ENCODE measurements at places on chromosomes 5 and 9.

GRCh38 chr5:74975582-74975981, 76.8 kb downstream of the GCNT4 start:
- DNase-seq, result no peak

DNA sequence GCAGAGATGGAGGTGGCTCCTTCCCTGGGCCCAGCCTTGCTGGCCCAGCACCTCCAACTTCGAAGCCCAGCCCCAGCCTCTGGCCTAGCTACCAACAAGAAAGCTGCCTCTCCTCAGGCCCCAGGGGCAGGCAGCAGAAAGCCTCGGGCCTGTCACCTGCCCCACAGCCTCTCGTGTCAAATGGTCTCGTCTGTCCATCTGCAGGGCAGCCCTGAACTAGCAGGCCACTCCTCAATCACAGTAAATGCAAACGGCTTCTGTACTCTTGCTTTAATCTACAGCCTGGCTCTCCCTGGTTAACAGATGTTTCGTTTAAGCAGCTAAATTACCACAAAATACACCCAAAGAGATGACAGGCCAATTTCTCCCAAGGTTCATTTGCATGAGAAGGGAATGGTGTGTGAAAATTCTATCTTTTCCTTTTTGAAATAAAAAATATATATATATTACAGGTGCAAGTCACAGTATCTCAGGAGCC, 21.5 kb downstream of the VAV2 start:
- DNase-seq, result no peak

GRCh38 chr5:31916327-31916726, 257.8 kb downstream of the GOLPH3 start:
- DNase-seq, result no peak

DNA sequence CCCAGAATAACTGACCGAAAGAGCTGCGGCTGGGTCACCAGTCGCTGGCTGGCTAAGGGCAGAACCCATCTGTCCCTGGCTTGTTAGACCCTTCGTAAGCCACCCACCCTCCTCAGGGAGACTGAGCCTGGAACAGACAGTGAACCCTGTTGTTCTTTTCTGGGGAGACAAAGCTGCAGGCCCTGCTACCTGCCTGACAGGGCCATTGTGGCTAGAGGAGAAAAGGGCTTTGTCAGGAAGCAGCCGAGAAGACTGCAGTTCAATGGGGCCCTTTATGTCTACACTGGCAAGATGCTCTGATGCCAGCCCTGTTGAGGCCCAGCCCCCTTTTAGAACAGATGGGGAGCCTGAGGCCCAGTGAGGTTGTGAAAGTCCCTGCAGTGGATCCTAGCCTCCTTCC, 3.7 kb upstream of the NIPAL4 start:
- no peak for DNase-seq

- DNase-seq, result no peak
Measured at GRCh38 chr9:15531380-15531779, 20.6 kb upstream of the PSIP1 start.

- DNase-seq, result no peak
Measured at GRCh38 chr5:150114773-150115408, 28.5 kb upstream of the CSF1R start.

DNA sequence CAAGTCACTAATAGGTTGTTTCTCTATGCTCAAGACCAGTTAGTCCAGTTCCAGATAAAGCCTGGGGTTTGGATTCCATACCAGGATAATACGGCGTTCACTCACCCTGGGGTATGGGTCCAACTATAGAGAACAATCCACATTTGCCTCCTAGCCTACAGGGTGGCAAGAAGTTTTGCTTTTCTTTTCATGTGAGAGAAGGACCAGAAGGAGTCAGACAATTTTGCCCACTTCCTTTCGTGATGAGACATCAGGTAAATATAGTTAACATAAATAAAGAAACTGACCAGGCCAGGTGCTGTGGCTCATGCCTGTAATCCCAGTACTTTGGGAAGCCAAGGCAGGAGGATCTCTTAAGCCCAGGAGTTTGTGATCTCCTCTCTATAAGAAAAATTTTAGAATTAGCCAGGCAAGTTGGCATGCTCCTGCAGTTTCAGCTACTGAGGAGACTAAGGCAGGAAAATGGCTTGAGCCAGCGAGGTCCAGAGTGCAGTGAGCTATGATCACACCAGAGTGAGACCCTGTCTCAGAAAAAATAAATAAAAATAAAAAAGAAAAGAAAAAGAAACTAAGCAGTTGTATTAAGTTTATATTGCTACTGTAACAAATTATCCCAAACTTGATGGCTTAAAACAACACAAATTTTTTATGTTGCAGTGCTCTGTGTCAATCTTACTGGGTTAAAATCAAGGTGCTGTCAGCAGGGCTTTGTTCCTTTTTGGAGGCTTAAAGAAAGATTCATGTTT, 7.5 kb upstream of the REEP5 start:
- no peak for DNase-seq

DNA sequence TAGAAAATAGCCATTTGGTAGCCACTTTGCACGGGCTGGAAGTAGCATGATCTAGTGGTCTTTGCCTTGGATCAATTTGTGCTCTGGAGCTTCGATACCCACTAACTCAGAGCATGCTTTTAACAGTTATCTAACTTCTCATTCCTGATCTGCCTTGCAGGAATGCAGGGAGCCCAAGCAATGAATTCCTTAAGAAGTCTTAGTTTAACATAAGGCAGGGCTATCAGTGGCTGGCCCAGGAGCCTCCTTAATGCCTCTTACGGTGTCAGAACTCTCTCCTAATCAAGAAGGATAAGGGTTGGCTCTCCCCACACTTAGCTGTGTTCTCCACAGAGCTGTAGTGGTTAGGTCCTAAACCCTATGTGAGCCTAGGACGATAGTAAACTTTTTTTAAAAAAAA, 95.8 kb upstream of the TBCA start:
- DNase-seq, result no peak

DNA sequence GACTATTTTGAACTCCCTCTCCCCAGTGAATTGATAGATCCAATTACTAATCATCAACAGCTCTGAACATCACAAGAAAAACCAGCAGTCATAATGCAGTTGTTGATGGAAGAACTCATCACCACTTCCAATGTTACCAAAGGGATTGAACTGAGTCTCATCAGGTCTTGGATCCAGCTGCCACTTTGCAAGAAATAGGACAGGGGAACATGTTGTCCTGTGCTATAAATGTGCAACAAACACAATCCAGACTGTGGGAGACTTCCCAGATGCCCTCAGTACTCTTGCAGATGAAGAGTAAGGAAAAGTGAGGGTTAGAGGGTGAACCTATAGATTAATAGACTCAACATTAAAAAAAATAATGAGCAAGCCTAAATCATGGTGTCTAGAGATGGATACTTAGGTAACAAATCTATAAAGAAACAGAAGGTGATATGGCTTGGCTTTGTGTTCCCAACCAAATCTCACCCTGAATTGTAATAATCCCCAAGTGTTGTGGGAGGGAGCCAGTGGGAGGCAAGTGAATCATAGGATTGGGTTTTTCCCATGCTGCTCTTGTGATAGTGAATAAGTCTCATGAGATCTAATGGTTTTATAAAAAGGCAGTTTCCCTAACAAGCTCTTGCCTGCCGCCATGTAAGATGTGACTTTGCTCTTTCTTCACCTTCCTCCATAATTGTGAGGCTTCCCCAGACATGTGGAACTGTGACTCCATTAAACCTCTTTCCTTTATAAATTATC, 63.4 kb upstream of the PAPPA start:
- no peak for DNase-seq

DNA sequence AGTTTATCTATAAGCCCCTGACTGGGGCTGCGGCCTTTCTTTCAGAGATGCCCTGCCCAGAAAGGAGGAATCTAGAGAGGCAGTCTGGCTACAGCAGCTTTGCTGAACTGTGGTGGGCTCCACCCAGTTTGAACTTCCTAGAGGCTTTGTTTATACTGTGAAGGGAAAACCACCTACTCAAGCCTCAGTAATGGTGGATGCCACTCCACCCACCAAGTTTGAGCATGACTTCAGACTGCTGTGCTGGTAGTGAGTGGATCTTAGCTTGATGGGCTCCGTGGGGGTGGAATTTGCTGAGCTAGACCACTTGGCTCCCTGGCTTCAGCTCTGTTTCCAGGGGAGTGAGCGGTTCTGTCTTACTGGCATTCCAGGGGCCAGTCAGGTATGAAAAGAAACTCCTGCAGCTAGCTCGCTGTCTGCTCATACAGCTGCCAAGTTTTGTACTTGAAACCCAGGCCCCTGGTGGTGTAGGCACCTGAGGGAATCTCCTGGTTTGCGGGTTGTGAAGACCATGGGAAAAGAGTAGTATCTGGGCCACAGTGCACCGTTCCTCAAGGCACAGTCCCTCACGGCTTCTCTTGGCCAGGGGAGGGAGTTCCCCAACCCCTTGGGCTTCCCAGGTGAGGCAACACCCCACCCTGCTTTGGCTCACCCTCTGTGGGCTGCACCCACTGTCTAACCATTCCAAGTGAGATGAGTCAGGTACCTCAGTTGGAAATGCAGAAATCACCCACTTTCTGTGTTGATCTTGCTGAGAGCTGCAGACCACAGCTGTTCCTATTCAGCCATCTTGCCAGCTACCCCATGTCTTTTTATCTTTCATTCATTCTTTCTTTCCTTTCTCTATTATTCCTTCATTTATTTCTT, 211.8 kb upstream of the C9orf72 start:
- DNase-seq, result no peak
